Ammon's horn (tissue), 1 donor: ENCODE measurements at places on chromosomes 3 and 15.

DNA sequence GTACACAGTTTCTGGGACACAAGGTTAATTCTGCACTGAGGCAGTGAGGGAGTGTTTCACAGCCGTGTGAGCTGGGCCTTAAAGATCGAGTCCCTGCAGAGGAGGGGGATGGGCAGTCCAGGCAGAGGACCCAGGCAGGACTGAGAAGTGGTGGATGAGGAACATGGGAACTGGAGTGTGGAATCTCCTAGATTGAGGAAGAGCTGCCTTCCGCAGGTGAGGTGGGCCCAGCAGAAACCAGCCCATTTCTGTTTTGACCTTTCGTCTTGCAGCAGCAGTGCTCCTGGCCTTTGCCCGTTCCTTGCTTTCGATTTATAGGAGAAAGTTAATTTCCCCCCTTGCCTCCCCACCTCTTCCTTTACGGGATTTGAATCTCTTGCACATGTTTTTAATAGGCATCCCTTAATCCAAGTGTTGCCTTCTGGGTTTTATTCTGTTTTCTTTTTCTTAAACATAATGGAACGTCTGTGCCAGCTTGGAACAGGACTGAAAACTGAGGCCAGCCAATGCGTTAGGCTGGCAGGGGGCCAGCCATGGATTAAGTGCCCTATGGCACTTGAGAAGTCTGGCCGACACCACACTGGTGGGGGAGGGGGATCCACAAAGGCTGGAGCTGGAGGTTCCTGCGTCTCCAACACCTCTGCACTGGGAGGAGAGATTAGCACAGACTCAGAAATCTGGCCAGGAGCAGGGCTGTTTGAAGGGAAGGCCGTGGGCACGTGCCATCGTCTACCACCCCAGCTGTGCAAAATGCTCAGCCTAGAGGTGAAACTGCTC, 78.1 kb downstream of the AAGAB start:
- peak; percentile 23 for DNase-seq

DNA sequence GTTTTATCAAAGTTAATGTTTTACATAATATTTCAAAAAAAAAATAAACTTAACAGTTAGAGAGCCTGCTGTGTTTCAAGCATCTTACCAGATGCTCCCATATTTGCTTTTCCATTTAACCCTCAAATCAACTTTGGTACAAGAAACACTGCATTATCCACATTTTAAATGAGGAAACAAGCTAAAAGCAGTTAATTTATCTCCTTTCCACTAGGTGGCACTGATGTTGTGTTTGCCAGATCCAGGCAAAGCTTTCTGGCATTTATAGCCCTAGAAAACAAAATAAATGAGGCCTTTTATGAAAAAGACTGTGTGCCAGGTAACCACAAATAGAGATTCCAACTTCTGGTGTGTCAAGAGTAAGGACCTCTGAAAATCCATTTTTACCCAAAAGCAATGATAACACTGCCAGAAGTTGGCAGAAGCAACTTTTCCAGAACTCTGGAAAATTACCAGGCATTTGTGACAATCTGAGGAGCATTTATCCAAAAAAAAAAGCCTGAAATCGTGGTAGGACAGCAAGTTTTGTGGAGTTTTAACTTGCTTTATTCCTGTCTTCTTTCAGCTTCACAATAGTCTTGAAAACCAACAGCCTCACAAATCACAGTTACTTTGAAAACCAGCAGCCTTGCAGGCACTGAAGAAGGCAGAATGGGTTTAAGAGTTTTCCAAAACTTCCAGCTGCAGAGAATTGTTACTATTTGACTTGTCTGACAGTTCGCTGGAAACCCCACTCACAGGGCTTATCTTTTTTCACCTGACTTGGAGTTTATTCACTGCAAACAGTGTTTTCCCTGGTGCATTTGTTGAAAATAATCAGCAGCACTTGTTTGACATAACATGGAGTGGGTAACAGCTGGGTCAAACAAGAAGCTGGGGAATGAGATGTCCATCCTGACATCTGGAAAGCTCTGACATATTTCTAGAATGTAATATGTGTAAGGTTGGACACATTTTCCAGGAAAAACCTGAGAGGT, 9.2 kb downstream of the FAM162A start:
- DNase-seq = peak; percentile 65

DNA sequence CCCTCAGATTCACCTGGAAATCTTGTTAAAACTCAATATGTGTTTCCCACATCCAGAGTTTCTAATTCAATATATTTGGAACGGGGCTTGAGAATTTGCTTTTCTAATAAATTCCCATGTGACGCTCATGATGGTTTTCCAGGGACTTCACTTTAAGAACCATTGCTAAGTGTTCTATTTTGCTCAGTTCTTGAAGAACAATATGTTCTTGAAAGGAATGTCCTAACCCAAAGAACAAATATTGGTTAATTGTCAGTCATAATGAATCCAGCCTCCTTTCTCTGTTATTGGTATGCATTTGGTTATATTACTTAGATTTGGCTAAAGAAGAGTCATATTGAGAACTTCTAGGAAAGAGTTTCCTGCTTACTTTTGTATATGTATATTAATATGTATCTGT, 4.4 kb upstream of the PLSCR2 start:
- no peak for DNase-seq

GRCh38 chr15:89673165-89673512, 6.0 kb downstream of the PLIN1 start:
- no peak for DNase-seq

GRCh38 chr3:65521032-65521431, 517.7 kb downstream of the MAGI1 start:
- DNase-seq = no peak

DNA sequence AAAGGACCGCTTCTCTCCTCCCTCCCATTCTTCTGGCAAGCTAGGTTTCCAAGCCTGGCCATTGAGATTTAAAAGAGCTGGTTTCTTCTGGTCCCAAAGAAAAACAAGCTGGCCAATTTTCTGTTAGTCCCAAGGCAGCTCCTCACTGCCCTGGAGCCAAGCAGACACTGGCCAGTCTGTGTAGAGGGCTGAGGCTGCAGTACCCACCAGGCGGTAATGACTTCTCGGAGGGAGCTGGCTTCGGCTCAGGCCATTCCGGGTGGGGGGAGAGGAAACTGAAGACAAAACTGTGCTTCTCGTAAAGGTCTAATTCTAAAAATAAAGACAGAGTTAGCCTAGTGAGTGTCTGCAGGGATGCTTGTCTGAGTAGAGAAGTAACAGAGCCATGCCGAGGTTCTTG, 78.5 kb upstream of the SMAD3 start:
- peak; percentile 56 for DNase-seq

- no peak for DNase-seq
Measured at GRCh38 chr3:4655145-4656045, 162.2 kb downstream of the ITPR1 start.

- DNase-seq = no peak
Measured at GRCh38 chr3:67083277-67083676, 85.2 kb downstream of the KBTBD8 start.

DNA sequence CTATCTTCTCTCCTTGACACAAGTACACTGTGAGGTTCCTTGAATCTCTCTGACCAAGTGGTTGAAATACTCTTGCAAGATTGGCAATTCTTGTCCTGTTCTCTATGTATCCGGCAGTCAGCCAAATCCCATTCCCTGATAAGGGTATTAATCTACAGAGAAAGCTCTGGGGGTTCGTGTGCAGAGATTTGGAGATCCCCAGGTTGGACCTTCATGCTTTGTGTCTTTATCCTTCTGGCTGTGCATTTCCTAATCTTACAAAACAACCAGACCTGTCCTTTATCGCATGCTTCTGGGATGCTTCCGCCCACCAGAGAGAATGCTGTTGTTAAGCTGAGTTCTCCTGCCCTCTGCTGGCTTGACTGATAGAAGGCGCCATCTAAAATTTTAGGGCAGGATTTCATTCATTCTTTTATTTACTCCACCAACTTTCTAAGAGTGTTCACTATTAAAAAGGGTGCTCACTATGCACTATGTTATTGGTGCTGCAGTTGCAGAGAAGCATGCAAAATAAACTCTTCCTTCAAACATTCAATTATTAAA, 8.6 kb upstream of the SST start:
- peak; percentile 68 for DNase-seq

DNA sequence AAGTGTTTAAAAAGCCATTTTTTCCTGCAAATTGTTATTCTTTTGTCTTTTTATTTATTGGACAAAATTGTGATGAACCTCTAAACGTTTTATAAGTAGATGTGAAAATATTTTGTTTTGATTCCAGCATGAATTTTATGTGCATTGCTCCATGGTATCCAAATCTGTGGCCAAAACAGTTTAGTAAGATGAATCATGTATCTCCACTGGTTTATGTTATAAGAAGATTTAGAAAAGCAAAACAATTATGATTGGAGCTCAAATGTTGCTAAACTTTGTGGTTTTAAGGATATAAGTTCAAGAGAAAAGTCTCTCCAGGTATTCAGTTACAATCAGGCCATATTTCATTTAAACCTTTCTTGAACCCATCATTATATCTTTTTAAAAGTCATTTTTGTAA, 80.9 kb downstream of the NECTIN3 start:
- DNase-seq = no peak

DNA sequence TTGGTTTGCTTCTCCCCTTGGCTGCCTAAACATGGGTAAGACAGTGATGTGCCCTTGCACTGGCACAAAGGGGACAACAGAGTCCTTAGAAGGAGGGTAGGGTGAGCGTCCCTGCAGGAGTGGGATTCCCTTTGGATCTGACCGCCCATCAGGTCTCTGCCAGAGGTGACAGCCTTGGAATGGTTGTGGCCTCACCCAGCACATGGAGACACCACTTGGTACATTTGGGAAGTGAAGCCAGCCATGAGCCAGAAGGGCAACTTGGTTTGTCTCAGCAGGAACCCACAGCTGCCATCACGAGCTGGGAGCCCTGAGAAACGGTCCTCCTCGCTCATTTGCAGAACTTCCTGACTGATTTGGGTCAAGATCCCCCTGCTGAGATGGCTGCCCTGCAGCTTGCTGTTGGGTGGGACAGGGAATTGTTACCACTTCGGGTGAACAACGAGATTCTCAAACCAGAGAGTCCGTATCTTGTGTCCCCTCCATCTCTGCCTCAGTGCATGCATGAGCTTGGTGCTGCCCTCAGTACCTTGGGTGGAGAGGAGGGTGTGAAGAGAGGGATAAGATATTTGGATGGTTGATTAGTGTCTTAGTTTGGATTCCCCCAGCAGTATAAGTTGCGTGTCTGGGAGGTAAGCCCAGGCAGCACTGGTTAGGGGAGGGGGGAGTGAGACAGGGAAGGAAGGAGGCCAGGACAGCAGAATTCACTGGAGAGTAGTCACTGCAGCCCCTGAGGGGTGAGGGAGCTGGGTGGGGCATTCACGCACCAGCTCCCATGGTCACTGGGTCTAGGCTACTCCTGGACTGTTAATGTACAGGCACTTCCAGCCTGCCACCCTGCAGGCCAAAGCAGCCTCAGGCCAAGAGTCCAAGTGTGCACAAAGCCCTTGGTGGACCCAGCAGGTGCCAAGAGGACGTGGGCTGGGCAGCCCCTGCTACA, 168.8 kb upstream of the TOPAZ1 start:
- DNase-seq = no peak

DNA sequence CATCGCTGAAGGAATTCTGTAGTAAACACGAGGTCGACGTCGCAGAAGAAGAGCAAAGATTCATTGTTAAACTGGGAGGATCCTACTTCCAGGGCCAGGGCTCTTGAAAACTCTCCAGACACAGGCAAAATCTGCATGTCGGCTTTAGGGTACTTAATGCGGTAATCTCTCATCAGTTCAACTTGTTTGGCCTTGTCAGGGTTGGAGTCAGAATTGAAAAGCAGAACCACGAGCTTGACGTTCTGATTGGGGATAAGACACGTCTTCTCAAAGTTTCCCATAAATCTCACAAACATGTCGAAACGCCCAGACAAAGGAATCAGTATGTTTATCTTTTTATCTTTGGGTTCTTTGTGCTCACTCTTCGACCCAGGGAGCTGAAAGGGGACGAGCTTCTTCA, 74.0 kb downstream of the CHSY1 start:
- DNase-seq = no peak

DNA sequence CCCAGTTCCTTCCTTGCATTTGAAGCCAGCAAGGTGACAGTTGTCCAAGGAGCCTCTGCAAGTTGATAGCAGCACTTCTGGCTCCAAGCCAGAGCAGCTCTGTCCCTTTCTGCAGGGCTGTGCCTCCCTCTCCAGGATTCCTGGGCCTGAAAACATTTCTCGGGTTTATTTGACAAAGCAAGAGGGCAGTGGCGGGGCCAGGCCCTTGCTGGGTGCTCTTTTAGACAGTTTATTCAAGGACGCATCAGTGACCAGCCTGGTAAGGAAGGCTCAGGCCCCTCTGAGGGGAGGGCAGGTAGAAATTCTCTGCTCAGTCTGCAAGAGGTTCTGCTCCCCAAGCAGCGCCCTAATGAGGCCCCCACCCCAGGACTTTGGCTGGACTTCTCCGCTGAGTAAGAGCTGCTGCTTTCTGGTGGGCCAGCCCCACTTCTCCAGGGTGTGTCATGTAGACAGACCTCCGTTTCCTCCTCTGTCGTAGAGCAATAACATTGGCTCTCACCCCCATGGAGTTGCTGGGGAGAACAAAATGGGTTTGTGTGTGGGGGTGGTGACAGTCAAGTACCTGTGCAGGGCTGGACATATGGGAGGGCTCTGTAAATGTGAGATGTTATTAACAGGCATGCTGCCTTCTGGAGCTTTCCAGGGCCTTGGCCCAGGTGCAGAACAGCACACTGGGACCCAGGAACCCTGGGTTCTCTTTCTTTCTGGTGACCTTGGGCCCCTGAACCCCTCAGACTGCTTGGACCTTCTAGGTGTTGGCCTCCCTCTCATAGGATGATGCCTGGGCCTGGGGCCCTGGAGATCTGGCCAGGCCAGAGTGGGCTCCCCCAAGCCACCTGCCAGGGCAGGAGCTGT, 146.2 kb upstream of the TLE3 start:
- no peak for DNase-seq

- DNase-seq = no peak
Measured at GRCh38 chr3:55893045-55893664, 406.0 kb upstream of the WNT5A start.

DNA sequence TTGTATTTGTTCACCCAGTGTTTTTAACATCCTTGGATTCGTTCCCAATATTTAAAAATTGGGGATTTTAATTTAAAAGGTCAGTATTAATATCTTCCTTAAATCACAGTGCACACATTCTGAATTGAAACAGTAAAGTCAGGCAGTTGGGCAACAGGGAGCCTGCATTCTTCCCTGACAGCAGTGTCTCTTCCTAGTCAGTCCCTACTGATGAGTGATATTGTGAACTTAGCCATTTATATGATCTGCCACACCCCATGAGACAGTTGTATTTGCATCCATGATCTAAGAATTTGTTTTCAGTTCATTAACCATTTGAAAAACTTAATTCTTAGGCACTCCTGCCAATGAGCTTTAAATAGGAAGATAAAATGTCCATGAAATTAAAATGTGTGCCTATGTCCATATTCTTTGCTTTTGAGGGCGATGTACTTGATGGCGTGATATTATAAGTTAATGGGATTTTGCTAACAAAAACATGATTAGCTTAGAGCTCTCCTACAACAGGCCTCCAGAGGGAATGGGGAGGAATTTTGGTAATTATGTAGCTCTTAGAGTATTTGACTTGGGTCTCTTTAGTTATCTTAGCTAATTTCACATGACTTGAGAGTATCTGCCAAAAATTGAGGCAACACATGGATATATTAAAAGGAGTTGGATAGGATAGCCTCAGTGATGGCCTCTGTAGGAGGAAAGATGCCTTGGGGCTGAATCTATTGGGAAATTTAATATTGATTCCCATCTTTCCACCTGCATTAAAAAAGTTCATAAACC, 219.3 kb downstream of the PTPRG start:
- no peak for DNase-seq
